Occipital lobe (tissue), 3 donors: ENCODE measurements at places on chromosomes 7 and 10. TPM values are rescaled to one million over a fixed set of nuclear protein-coding genes. Genes with fewer than 3 reads are reported as not detected.

The KRIT1 gene
- 119 TPM for total RNA-seq

The ENKUR gene
- 5.0 TPM for total RNA-seq

The MYL10 gene
- not detected for total RNA-seq

DNA sequence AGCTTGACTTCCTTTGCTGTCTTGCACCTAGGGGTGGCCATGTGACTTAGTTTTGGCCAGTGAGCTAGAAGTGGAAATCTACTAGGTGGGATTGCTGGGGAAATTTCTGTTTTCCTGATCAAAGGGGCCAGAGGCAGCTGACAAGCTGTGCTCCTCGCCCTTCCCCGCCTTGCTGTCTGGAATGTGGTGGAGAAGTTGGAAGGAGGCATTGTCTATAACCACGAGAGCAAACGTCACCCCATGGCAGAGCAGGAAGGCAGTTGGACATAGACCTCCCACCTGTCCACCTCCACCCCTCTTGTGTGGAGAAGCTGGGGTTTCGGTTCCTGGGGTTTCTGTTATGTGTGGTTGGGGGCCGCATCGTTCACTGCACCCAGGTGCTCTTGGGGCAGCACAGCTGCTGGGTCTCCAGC is 7.3 kb downstream of the SFRP5 start:
- no peak for DNase-seq

DNA sequence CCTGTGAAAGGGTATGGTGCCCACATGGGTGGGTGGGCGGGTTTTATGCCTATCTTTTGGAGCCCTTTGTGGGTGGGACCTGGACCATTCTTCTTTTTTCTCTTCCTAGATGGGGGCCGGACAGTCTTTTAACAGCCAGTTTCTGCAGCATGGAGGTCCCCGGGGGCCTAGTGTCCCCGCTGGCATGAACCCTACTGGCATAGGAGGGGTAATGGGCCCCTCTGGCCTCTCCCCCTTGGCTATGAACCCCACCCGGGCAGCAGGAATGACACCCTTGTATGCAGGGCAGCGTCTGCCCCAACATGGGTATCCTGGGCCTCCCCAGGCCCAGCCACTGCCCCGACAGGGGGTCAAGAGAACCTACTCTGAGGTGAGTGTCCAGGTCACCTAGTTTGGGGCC is 9.1 kb downstream of the ZMIZ2 start:
- no peak for DNase-seq

DNA sequence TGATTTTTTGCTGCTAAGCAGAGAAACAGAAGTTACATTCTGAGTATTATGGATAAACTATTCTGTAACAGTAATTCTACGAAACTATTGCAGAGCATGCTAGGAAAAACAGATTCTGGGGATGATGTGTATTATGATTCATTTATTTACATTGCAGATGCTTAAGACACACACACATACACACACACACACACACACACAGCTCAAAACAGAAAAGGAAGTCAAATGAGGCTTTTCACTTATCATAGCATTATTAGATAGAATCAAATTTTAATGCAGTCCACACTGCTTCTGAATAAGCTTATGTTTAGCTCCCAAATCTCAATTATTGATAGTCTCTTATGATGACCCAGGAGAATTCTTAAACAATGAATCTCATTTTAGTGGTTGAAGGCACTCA is 307.2 kb downstream of the HGF start:
- no peak for DNase-seq

The SORCS1 gene
- total RNA-seq, result 40.6 TPM

The SLC29A3 gene
- 0.78 TPM for total RNA-seq

DNA sequence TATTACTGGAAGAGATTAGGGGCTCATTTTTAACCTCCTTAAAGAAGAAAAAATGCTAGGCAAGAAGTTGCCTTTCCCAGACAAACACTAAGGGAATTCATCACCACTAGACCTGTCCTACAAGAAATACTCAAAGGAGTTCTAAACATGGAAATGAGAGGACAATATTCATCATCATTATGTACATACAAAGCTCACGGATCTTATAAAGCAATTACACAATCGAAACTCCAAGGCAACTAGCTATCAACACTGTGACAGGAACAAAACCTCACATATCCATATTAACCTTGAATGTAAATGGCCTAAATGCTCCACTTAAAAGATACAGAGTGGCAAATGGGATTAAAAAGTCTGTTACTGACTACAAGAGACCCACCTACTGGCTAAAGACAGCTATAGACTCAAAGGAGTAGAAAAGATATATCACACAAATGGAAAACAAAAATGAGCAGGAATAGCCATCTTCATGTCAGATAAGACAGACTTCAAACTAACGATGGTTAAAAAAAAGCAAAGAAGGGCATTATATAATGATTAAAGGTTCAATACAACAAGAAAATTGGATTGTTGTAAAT is 246.6 kb downstream of the ADRA2A start:
- DNase-seq, result no peak

DNA sequence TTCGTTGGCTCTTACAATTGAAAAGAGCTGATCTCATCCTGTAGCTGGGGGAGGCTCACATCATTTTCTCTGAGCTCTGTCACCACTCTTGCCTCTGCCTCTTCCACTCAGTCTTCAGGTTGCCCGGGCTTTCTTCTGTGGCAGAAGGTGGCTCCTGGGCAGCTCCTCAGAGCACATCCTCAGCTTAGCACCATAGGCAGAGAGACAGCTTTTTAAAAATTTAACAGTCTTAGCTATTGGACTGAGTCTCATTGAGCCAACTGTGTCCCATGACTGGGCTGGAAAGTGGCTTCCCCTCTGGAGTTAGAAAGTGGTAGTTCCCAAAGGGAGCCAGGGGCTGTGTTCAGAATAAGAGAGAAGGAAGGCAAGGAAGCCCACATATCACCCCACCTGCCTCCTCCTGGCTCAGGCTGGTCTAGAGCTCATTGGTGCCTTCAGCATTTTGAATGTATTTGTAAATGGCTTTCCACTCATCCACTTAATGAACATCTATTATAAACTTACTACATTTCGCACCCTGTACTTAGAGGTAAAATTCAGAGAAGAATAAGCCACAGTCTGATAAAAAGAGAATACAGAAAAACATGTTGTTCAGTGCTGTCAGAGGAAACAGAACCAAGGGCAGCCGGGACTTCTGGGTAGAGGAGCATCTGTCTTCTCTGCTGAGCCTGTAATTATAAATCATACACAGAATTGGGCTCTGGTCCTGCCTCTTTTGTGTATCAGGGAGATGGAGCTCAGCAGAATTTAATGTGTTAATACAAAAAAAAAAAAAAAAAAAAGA is 119.3 kb downstream of the WDFY4 start:
- no peak for DNase-seq

GRCh38 chr10:29588629-29589421 is 45.9 kb downstream of the SVIL start:
- no peak for DNase-seq

GRCh38 chr10:13078912-13079775 is 20.8 kb upstream of the OPTN start:
- DNase-seq, result no peak

DNA sequence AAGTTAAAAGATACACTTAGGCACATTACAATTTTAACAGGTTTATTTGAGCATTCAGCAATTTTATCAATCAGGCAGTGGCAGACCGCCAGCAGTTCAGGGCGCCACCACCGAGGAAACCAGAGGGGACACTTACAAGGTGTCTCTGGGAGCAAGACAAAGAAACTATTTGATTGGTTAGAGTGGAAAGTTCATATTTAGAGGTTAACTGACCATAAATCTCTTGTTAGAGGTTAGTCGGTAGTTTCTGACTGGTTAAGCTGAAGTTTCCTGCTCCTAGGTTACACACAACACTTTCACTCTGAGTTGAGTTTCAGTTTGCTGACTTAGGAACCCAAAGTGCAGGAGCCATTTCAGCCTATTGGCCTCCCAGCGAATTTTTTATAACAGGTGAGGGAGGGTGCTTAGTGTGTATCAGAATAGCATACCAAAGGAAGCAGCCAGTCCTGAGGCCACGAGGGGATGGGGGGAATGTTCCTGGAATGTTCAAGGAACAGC is 10.8 kb upstream of the PVRIG start:
- DNase-seq, result no peak

DNA sequence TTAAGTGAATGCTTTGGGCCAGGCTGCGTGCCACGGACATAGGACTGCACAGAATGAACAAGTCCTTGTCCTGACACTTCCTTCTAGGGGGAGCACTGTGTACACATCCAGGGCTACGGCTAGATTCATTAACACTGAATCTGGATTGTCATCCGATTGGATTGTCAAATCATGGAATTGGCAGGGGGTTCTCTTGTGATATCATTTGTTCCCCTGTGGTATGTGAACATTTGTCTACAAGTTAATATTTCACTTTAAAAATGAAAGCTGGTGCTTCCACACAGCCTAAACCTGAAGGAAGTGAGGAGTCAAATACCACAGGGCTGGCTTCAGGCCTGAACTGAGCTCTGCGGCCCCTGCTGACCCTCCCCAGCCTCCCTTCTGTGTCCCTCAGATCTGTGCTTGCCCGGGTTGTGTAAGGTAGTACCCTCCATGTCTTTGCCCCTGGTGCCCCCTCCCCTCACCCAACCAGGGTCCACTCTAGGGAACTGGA is 75.6 kb downstream of the SNX10 start:
- DNase-seq, result no peak

The ADRB1 gene
- total RNA-seq, result 3.3 TPM
